Upper lobe of right lung (tissue), 1 donor: ENCODE measurements at places on chromosomes 16 and 17. TPM values are rescaled to one million over a fixed set of nuclear protein-coding genes. Genes with fewer than 3 reads are reported as not detected.

DNA sequence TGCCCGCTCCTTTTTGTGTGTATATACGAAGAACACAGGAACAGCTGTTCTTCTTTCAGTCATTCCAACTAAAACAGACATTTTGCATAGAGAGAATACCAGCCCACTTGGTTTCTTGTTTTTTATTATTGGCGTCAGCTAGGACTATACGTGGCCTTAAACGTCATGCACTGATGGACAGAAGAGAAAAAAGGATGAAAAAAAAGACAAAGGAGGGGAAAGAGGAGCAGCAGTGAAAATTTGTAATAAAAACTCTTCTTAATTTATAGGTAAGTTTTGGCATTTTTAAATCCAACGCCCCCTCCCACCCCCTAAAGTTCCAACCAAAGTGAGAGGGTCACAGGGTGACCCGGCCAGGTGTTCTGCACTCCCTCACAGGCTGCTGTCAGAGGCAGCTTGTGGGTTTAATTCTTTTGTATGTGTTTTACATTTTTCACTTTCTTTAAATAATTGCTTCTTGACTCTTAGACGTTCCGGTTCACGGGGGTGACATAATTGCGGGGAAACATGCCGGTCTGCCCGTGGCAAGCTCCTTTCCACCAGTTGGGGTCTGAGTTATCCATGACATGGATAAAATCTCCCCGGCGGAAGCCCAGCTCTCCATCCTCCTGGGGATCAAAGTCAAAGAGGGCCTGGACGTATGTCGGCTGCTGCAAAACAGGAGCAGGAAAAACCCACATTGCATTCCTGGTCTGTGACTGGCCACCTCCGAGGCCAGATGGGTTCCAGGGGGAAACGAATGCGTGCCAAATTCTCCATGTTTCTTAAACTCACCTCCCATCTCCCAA, 30.9 kb upstream of the SLC25A19 start:
- no peak overlapping the region for H3K4me3 ChIP-seq
- H3K27ac ChIP-seq = no peak overlapping the region
- H3K27me3 ChIP-seq = no peaks in the 10 kb centered on the region
- DNase-seq = no peak
- H3K36me3 ChIP-seq = peaks cover 51% of the 10 kb centered on the region

DNA sequence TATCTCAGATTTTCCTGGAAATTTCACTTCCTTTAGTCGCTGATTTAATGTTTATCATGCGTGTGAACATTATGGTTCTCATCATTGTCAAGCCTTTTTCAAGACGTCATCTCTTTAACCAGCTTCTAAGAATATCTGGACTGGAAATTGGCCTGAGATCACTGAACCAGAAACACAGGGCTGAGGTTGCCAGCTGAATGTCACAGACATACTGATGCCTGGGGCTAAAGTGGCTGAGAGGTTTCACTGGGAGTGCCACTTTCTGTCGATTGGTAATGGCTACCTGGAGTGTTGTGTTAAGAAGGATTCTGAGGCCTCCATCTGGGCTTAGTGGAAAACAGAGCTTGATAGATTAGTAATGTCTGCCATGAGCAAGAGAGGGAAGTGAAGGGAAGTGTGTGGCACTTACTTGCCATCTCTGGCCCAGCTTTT, 54.2 kb downstream of the CRISPLD2 start:
- no peak overlapping the region for H3K4me3 ChIP-seq
- H3K36me3 ChIP-seq = peaks cover 21% of the 10 kb centered on the region
- no peak for DNase-seq
- H3K4me1 ChIP-seq = no peaks in the 10 kb centered on the region
- no peak overlapping the region for H3K27ac ChIP-seq

DNA sequence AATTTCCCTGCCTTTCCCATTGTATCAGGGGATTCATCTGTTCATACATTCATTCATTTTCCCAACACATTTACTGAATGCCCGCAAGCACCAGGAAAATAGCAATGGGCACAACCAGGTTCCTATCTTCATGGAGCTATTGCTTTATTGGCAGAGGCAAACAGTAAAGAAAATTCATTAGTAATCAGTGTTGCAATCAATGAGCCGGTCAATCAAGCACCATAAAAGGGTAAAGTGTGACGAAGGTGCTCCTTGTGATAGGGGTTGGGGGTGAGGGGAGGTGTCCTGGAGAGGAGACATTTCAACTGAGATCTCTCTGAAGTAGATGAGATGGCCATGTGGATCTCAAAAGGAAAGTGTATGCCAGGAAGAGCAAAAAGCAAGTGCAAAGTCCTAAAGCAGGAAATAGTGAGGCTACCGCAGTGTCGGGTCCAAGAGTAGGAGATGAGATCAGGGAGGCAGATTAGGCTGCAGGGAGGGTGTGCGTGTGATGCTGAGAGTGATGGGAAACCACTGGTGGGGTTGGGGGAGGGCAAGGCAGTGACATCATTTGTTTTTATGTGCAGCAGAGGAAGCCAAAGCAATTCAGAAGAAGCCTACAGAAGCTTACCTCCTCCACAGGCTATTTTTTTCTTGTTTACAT, 28.4 kb downstream of the CDH13 start:
- peaks cover 3% of the 10 kb centered on the region for H3K4me1 ChIP-seq
- no peaks in the 10 kb centered on the region for H3K36me3 ChIP-seq
- H3K27ac ChIP-seq = no peak overlapping the region
- no peaks in the 10 kb centered on the region for H3K27me3 ChIP-seq

- DNase-seq = no peak
- no peak overlapping the region for H3K4me3 ChIP-seq
- H3K27me3 ChIP-seq = no peaks in the 10 kb centered on the region
- H3K27ac ChIP-seq = no peak overlapping the region
These were observed 183.3 kb downstream of the LGALS9B start for GRCh38 chr17:20284022-20284421.

DNA sequence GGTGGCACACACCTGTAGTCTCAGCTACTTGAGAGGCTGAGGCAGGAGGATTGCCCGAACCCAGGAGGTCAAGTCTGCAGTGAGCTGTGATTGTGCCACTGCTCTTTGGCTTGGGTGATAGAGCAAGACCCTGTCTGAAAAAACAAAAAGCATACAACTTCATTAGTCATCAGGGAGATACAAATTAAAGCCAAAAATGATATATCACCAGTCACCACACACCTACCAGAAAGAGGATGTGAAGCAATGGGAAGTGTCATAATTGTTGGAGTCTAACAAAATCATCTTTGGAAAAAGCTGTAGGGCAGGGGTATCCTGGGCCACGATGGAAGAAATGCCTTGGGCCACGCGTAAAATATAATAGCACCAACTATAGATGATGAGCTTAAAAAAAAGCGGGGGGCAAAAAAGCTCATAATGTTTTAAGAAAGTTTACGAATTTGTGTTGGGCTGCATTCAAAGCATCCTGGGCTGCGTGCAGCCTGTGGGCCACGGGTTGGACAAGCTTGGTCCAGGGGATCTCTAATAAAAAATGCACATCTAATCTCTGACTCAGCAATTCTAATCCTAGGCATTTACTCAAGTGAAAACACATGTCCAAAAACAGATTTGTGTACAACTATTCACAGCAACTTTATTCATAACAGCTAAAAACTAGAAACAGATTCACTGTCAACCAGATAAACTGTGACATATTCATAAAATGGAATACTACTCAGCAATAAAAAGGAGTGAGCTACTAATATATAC, 65.9 kb downstream of the HIC1 start:
- H3K4me1 ChIP-seq = peaks cover 30% of the 10 kb centered on the region
- DNase-seq = no peak
- no peaks in the 10 kb centered on the region for H3K36me3 ChIP-seq
- H3K4me3 ChIP-seq = no peak overlapping the region
- no peaks in the 10 kb centered on the region for H3K27me3 ChIP-seq

DNA sequence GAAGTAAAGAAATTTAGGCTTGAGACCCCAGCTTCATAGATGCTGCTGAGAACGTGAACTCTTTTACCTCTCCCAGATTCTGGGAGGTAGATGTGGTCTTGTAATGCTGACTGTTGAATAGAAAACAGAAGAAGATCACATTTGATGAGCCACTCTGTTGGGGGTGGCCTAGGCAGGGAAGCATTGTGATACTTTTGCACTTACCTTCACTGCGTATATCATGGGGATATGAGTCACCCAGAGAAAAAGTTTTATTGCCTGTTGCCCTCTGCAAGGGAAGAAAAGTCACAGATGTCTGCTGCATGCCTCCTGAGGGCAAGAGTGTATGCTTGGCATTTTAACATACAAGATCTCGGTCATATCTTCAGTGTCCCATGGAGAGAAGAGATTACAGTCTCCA, 365.4 kb downstream of the SNX29 start:
- no peak for DNase-seq
- H3K27ac ChIP-seq = no peak overlapping the region
- H3K4me1 ChIP-seq = no peaks in the 10 kb centered on the region
- no peaks in the 10 kb centered on the region for H3K36me3 ChIP-seq
- no peaks in the 10 kb centered on the region for H3K27me3 ChIP-seq
- no peak overlapping the region for H3K4me3 ChIP-seq

DNA sequence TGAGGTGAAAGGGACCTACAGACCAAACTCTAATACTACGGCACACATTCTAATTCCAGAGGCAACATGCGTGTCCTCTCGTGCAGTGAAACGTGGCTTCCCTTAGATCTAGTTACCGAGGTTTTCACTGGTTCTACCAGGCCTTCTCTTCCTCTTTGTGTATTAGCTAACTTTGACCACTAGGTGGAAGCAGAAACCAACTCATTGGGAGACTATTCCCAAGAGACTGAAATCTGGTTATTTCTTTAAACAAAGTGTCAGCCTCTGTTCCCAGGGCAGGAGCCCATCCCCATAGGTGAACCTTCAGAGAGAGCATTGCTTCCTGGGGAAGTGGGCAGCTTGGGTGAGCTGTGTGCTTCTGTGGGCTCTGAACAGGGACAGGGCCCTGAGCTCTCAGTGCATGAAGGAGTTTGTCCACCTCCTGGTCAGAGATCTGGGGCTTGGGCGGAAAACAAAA, 19.7 kb upstream of the RCVRN start:
- H3K27me3 ChIP-seq = no peaks in the 10 kb centered on the region
- peaks cover 9% of the 10 kb centered on the region for H3K36me3 ChIP-seq
- H3K4me3 ChIP-seq = no peak overlapping the region
- no peak overlapping the region for H3K27ac ChIP-seq
- no peaks in the 10 kb centered on the region for H3K4me1 ChIP-seq

Gene CDH1
- 128 TPM for total RNA-seq

GRCh38 chr17:77266213-77266612, 125.4 kb downstream of the SEC14L1 start:
- no peak for DNase-seq
- H3K27me3 ChIP-seq = no peaks in the 10 kb centered on the region
- no peak overlapping the region for H3K27ac ChIP-seq
- H3K36me3 ChIP-seq = no peaks in the 10 kb centered on the region
- H3K4me3 ChIP-seq = no peak overlapping the region
